GF-D8 (cell line): ENCODE measurements at places on chromosomes 2 and 18.
A peak's percentile ranks its signal among the peaks of the same experiment; 100 is the strongest.

- DNase-seq, result no peak
Observed at GRCh38 chr2:140975237-140975636, 1155.6 kb downstream of the LRP1B start.

DNA sequence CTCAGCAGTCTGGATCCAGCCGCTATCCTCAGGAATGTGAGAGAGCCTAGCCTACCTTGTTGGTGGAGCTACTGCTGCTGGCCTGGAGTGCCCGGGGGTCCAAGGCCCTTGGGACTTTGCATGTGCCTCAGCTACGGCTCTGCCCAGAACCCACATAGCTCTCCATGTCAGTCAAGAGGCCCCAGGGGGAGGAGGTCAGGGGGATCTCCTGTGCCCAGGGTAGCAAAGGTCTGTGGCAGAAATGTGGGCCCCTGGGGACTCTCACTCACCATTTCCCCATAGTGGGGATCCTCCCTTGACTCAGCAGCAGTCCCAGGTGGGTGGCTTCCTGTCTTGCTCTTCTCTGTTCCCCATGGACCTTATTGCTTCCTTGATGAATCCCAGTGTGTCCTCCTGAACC lies 342.7 kb upstream of the CHAC2 start:
- no peak for DNase-seq

DNA sequence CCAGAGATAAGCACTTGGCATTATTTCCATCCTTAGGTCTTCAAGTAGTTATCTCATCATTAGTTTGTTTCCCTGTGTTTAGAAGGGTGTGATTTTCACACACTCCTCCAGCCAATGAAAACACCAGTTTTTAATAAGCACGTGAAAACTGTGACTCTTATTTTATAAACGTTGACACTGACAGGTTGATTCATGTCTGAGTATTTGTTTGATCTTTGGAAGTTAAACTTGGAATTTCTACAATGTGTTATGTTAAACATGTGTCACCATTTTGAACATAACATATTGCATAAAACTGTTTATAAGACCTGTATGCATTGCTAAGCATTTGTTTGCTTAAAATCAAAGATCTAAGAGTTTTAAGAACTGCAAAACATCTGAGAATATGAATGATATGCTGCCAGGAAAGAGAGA lies 27.6 kb downstream of the SLC40A1 start:
- DNase-seq, result no peak

- DNase-seq, result no peak
Observed at GRCh38 chr2:189412330-189412953, 28.8 kb upstream of the WDR75 start.

- DNase-seq, result peak; percentile 6
Observed at GRCh38 chr2:174603280-174603679, 5.7 kb upstream of the WIPF1 start.

- no peak for DNase-seq
Observed at GRCh38 chr2:209633911-209634310, 137.7 kb upstream of the UNC80 start.

DNA sequence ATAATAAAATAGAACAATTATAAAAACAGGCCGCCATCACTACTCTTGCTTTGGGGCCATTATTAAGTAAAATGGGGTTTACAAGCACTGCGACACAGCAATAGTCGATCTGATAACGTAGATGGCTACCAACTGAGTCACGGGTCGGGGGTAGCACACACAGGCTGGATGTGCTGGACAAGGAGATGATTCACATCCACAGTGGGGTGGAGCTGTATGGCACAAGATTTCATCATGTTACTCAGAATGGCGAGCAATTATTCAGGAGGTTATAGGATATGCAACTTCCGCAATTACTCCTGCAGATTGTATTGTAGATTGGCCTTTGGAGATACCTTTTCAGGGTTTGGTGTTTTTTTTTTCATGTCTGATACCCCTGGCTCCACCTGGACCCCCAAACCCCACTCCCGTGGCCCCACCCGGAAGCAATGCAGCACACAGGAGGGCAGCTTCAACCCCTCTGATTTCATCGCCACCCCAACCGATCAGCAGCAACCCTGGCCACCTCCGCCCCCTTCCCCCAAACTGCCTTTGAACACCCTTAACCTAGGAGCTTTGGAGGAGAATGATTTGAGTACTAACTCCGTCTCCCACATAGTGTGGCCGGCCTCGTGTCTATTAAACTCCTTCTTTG lies 21.4 kb upstream of the MLPH start:
- DNase-seq, result no peak
